ENCODE measurements at places on chromosomes 2 and 18. TPM values are rescaled to one million over a fixed set of nuclear protein-coding genes. Genes with fewer than 3 reads are reported as not detected.
A peak's percentile ranks its signal among the peaks of the same experiment; 100 is the strongest.

The LRRC30 gene
- total RNA-seq: not detected

DNA sequence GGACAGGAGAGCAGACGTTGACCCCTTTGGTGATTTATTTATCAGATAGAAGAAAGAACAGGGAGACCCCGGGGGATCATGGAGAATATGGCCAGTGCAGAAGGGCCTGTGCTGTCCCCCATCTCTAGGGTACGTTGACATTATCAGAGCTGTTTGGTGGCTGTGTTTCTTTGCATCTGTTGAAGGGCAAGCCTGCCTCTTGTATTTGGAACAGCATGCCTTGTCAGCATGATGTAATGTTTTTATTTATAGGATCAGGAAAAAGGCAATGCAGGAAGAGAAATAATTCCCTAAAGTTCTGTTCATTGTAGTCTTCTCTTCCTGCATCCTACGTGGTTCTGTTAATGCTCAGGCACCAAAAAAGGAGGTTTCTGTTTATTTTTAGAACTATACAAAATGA lies 49.8 kb upstream of the CABYR start:
- H3K27me3 ChIP-seq: no peaks in the 10 kb centered on the region
- H3K4me3 ChIP-seq: no peak overlapping the region

- H3K4me3 ChIP-seq: no peak overlapping the region
- no peaks in the 10 kb centered on the region for H3K27me3 ChIP-seq
- peaks cover 17% of the 10 kb centered on the region for H3K4me1 ChIP-seq
- no peak for DNase-seq
Measured at GRCh38 chr2:32715981-32716380, 88.1 kb downstream of the TTC27 start.

DNA sequence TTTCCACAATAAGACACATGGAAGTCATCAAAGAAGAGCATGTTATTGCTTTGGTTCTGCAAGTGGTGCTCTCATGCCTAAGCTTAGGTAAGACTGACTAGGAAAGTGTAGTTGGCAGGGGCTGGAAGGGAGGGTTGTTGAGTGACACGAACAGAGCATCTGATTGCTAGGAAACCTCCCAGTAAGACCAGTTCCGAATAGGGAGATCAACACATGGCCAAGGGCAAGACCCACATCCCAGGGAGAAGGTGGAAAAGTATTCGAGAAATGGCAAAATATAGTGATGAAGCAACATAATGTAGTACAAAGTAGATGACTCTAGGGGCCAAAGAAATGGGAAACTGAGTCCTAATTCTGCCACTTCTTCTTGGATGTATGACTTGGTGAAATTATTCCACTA lies 33.8 kb upstream of the FMNL2 start:
- H3K4me3 ChIP-seq: no peak overlapping the region
- no peak overlapping the region for H3K27ac ChIP-seq
- no peaks in the 10 kb centered on the region for H3K4me1 ChIP-seq
- H3K27me3 ChIP-seq: no peaks in the 10 kb centered on the region
- H3K36me3 ChIP-seq: no peaks in the 10 kb centered on the region

- no peaks in the 10 kb centered on the region for H3K4me1 ChIP-seq
- peaks cover 10% of the 10 kb centered on the region for H3K36me3 ChIP-seq
- no peak overlapping the region for H3K4me3 ChIP-seq
- H3K27me3 ChIP-seq: no peaks in the 10 kb centered on the region
- H3K27ac ChIP-seq: no peak overlapping the region
- DNase-seq: no peak
Measured at GRCh38 chr2:218679119-218679518, 7.2 kb downstream of the STK36 start.

The GNAL gene
- 3.5 TPM for total RNA-seq

GRCh38 chr2:182281276-182281675 lies 145.6 kb downstream of the PDE1A start:
- DNase-seq: no peak
- no peak overlapping the region for H3K4me3 ChIP-seq
- no peak overlapping the region for H3K27ac ChIP-seq
- H3K36me3 ChIP-seq: no peaks in the 10 kb centered on the region

DNA sequence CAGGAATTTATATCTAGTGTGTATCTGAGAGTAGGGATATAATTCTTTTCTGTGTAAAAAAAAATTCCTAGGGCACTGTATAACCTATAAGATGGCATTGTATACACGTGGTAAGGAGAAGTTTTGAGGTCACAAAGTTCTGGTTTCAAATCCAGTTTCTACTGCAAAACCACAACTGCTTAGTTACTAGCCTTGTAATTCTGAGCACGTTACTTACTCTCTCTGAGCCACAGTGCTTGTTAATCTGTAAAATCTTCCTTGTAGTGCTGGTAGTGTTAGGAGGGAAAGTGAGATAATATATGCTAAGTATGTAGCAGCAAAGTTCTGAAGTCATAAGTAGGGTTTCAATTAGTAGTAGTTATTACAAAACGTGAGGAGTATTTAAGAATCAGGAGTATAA lies 175.4 kb downstream of the SATB2 start:
- no peaks in the 10 kb centered on the region for H3K27me3 ChIP-seq
- no peaks in the 10 kb centered on the region for H3K36me3 ChIP-seq
- DNase-seq: no peak

DNA sequence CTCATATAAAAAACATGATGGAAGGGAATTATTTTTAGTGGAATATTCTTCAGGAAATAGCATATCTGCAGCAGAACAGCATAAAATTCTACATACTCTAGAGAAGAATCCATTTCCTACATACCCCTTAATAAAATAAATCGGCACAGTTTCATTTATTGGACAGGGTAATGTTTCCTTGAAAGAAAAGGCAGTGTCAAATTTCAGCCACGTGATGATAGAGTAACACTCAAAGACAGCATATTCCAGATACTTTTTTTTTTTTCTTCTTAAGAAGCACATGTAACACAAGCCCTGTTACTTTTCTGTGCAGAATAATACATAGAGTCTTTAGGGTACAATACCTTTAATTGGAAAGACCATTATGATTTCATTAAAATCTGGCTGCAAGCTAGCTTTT lies 204.4 kb downstream of the SRBD1 start:
- no peaks in the 10 kb centered on the region for H3K27me3 ChIP-seq
- H3K4me1 ChIP-seq: no peaks in the 10 kb centered on the region

GRCh38 chr2:105297216-105297615 lies 32.3 kb downstream of the TGFBRAP1 start:
- DNase-seq: peak; percentile 34
- no peak overlapping the region for H3K4me3 ChIP-seq
- H3K27me3 ChIP-seq: no peaks in the 10 kb centered on the region
- peaks cover 22% of the 10 kb centered on the region for H3K36me3 ChIP-seq
- H3K27ac ChIP-seq: no peak overlapping the region

- H3K4me3 ChIP-seq: no peak overlapping the region
- peaks cover 10% of the 10 kb centered on the region for H3K36me3 ChIP-seq
- H3K4me1 ChIP-seq: no peaks in the 10 kb centered on the region
- no peak for DNase-seq
- no peak overlapping the region for H3K27ac ChIP-seq
Measured at GRCh38 chr2:190501702-190502407, 32.7 kb downstream of the NEMP2 start.

DNA sequence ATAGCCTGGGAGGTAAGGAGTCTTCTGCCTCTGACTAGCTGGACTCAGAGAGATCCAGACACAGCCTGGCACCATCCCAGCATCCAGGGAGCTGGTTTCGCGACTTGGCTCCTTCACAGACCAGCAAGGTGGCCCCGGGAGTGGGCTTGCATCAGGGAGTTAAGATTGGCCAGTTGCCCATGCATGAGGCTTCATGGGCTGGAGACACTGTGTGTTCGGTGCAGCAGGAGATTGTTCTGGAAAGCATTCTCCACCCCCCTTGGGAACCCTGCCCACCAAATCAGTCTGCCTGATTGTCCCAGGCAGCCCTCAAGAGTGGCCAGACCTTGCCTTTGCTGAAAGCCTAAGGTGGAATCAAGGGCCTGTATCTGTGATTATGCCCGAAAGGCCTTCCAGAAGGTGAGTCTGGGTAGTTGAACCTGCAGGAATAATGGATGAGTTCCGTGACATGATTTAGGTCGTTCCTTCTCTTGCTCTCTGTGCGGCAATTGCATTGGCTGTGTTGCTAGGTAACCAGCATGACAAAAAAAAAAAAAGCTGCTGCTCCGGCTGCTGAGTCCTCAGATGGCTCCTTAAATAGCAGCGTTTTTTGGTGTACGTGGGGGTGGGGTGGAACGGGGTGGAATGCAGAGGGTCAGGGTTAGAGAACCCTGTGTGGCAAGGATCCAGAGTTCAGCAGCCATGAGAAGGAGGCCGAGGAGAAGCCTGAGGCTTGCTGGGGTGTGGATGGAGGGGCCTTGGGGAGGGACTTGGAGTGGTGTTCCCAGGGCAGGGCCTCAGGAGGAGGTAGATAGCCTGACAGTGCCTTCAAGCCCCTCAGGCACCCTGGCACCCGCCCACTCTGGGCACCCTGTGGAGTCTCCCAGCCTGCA lies 93.0 kb upstream of the MCFD2 start:
- H3K4me1 ChIP-seq: peaks cover 9% of the 10 kb centered on the region
- no peaks in the 10 kb centered on the region for H3K27me3 ChIP-seq
- peak; percentile 90 for DNase-seq
- H3K36me3 ChIP-seq: peaks cover 13% of the 10 kb centered on the region
- H3K4me3 ChIP-seq: no peak overlapping the region

The ALPI gene
- total RNA-seq: not detected

The PDE1A gene
- total RNA-seq: 11.8 TPM

GRCh38 chr2:160223560-160223959 lies 23.5 kb upstream of the ITGB6 start:
- no peaks in the 10 kb centered on the region for H3K36me3 ChIP-seq
- no peak for DNase-seq
- no peak overlapping the region for H3K27ac ChIP-seq
- H3K4me1 ChIP-seq: peaks cover 8% of the 10 kb centered on the region
- H3K4me3 ChIP-seq: no peak overlapping the region
- H3K27me3 ChIP-seq: no peaks in the 10 kb centered on the region

The EPG5 gene
- total RNA-seq: 31.4 TPM

The ASXL3 gene
- 16.3 TPM for total RNA-seq
